HT1080 (cell line): ENCODE measurements at places on chromosomes 5 and 9. TPM values are rescaled to one million over a fixed set of nuclear protein-coding genes. Genes with fewer than 3 reads are reported as not detected.

DNA sequence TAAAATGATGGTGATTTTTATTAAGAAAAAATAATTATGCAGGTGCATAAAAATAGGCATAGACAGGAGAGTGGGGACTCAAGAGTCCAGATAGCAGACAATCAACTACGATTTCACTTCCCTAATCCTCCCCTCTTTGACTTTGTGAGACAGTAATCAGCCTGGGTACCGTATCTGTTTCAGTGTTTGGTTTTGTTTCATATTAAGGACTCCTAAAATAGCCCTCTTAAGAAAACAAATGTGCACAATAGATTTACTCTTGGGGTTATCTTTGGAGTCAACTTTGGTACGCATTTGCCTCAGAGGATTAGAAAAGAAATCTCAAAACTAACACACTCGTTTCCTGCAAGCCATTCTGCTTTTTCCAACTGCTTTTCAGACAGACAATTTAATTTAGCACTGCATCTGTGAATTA is 96.3 kb downstream of the ZNF608 start:
- no peak for DNase-seq

DNA sequence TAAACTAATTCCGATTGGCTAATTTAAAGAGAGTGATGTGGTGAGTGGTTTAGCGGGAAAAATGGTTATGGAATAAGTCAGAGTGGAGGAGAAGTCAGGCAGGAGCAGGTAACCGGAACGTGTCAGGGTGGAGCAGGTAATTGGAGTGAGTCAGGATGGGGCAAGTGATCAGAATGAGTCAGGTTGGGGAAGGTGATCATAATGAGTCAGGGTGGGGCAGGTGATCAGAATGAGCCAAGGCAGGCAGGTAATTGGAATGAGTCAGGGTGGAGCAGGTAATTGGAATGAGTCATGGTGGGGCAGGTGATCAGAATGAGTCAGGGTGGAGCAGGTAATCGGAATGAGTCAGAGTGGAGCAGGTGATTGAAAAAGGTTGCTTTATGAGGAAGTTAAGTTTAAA is 101.4 kb downstream of the TMEM167A start:
- DNase-seq: peak; percentile 29

GRCh38 chr5:34715711-34716110 is 59.6 kb downstream of the RAI14 start:
- DNase-seq: no peak

DNA sequence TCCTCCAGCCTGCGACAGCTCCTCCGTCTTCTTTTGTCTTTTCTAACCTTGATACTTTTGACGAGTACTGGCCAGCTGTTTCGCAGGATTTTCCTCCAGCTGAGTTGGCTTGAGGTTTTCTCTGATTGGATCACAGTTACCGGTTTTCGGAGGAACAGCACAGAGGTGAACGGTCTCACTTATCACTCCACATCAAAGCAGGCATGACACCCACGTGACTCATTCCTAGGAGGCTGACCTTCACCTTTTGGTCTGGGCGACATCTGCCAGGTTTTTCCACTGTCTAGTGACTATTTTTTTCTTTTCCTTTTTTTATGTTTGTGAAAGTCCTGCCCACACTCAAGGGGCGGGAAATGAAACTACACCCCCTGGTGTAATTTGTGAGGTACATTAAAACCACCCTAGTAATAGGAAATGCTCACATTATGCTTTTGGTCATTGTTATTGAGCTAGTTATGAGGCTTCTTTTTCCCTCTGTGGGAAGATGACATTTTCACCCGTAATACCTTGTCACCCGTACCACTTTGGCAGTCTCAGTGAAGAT is 319.2 kb downstream of the GADD45G start:
- DNase-seq: no peak

GRCh38 chr5:135547590-135548254 is 12.0 kb upstream of the NEUROG1 start:
- no peak for DNase-seq

- DNase-seq: no peak
Observed at GRCh38 chr5:51203598-51203997, 179.7 kb upstream of the ISL1 start.

GRCh38 chr5:151173711-151174611 is 16.4 kb upstream of the ANXA6 start:
- DNase-seq: no peak

GRCh38 chr5:77629509-77630113 is 8.9 kb downstream of the OTP start:
- no peak for DNase-seq

DNA sequence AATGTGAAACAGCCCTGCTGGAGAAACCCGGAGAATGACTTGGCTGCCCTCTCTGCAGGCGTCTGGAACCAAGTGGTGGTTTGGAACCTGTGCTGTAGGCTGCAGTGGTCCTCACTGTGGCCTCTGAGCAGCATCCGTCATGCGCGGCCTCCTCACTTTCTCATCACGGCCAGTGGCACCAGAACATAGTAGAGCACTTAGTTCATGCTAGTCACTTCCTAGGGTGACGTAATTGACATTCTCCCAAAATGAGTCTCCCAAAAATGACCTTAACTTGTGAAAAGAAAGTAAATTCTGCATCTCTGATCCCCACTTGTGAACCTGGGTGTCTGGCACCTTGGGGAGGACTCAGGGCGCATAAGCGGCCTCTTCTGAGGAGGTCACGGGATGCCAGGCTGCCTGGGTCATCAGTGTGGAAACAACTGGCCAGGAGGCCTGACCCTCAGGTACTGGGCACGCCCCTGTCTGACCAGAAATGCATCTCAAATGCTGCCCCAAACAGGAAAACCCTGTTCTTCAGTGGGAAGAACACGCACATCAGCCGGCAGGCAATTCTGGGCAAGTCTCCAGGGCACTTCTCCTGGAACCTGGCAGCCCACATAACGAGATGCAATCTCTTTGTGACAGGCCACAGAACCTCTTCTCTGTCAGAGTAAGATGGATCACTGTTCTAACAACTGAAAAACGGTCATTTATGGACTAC is 36.6 kb upstream of the SPTLC1 start:
- DNase-seq: peak; percentile 83

DNA sequence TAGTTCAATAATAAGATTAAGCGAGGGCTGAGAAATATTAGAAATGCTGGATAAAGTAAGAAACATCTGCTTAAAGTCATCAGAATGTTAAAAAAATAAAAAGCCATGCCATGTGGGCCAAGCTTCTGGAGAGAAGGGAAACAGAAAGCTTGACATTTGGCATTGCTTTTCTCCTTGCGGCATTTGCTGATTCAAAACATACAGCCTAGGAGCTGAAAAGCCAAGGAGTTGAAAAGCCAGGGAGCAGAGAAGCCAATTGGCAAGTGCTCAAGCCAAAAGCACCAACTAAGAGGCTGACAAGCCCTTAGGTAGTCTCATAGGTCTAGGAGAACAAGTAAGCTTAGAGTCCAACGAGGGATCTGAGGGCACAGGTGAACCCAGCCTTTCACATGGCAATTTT is 754.3 kb downstream of the TLE4 start:
- no peak for DNase-seq

GRCh38 chr9:14467675-14468374 is 153.9 kb upstream of the NFIB start:
- DNase-seq: no peak

- no peak for DNase-seq
Observed at GRCh38 chr9:128258326-128258725, 17.5 kb downstream of the GOLGA2 start.

- peak; percentile 47 for DNase-seq
Observed at GRCh38 chr9:95131023-95131943, 186.2 kb downstream of the FANCC start.

- no peak for DNase-seq
Observed at GRCh38 chr5:122067390-122067789, 10.7 kb downstream of the LOX start.

The SPATA31A3 gene
- not detected in 2 replicates for total RNA-seq
